Activated T-cell treated with anti-CD3 and anti-CD28 coated beads, Interleukin-2, amount 50 U/mL, for 1 hour (primary cell): ENCODE measurements at places on chromosomes 1 and 21.

DNA sequence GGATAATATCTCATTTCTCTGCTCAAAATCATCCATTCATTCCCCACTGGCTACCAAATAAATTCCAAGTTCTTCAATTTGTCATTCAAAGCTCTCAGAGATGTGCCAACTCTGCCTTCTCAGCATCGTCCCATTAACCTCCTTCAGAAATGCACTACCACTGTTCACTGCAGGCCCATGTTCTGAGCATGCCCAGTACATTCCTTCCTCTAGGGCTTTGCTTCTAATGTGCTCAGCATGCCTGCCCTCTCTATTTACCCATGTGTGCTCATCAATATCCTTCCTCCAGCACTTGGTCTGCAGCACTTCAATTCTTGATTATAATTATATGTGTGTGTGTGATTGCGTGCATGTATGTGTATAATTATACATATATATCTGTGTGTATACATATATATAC lies 36.1 kb upstream of the RGS8 start:
- no peak for DNase-seq

GRCh38 chr1:184163674-184164465 lies 112.3 kb downstream of the TSEN15 start:
- no peak for DNase-seq

GRCh38 chr21:45381036-45381787 lies 23.8 kb upstream of the COL18A1 start:
- DNase-seq, result no peak

- DNase-seq, result no peak
Observed at GRCh38 chr1:24881034-24881433, 49.0 kb downstream of the RUNX3 start.

GRCh38 chr1:193538003-193538354 lies 351.6 kb upstream of the B3GALT2 start:
- DNase-seq, result no peak

DNA sequence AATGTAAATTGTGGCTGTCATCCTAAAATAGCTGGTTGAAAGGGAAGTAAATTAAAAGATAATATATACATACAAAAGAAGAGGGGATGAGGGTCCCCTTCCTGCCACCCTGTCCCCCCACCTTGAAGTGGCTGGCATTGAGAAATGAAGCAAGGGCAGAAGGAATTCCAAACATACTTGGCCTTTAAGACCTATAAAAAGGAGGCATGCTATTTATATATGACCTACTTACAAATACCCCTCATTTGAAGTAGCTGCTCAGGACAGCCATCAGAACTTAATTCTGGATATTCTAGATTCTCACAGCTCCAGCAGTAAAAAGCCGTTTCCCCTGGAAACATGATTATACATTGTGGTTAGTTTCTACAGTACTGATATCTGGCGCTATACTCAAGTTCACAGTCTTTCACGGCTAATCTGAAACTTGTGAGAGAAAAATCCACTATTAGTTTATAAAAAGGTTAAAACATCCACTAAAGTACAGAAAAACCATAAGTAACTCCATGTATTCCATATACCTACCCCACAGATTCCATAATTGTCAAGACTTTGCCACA lies 9.6 kb upstream of the MAP10 start:
- DNase-seq, result no peak

DNA sequence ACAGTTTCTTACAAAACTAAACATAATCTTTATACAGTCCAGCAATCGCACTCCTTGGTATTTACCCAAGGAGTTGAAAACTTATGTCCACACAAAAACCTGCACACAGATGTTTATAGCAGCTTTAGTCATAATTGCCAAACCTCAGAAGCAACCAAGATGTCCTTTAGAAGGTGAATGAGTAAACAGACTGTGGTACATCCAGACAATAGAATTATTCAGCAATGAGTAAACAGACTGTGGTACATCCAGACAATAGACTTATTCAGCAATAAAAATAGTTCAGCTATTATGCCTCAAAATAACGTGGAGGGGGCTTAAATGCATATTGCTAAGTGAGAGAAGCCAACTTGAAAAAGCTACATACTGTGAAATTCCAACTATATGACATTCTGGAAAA lies 87.0 kb upstream of the GALNT2 start:
- DNase-seq, result no peak

- DNase-seq, result no peak
Observed at GRCh38 chr1:180280617-180281016, 50.6 kb downstream of the LHX4 start.

DNA sequence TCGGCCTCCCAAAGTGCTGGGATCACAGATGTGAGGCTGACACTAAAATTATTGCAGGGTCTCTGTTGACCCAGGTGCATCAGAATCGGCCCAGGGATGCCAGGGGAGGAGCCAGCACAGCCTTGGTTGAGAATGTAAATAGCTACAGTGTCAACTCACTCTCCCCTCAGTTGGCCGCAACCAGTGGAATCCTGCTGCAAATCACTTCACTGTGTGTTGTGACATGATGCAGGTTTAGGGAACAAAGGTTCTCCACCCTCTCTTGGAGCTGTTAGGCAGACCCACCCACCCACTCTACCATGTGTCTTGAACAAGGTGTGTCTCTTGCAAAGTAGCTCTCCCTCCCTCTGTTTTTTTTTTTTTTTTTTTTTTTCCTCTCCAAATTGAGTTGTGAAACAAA lies 60.5 kb upstream of the SOD1 start:
- no peak for DNase-seq

- DNase-seq, result no peak
Observed at GRCh38 chr1:199020904-199021303, 382.1 kb downstream of the PTPRC start.

- no peak for DNase-seq
Observed at GRCh38 chr1:17381161-17381560, 9.2 kb downstream of the PADI6 start.

GRCh38 chr1:179881642-179882252 lies 338 bp upstream of the TOR1AIP1 start:
- no peak for DNase-seq

- no peak for DNase-seq
Observed at GRCh38 chr21:42467140-42467983, 28.7 kb downstream of the RSPH1 start.

DNA sequence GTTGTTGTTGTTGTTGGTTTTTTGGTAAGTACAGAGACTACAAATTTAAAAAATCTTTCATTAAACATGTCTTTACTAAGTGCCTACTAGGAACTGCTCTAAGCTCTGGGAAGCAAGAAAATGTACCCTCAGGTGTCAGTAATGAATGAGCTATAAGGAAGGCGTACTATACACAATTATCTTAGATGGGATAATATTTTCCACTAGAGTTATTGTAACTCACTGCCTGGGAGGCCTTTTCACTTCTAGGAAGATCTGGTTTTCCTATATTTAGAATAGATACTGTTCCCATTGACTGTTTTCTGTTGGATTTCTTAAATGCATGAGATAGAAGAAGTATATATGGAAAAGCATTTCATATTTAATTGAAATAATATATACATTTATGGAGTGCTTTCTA lies 19.6 kb downstream of the CLIC4 start:
- no peak for DNase-seq
